ENCODE measurements at places on chromosomes 6 and 20. TPM values are rescaled to one million over a fixed set of nuclear protein-coding genes. Genes with fewer than 3 reads are reported as not detected.

Gene MAS1
- not detected for total RNA-seq

Gene HDGFL1
- not detected for total RNA-seq

Gene TOP1
- total RNA-seq, result 142 TPM

Gene GRM1
- not detected for total RNA-seq

Gene TNFAIP3
- 50.4 TPM for total RNA-seq

Gene STX7
- total RNA-seq, result 41.0 TPM

Gene APOBEC2
- 2.5 TPM for total RNA-seq

Gene TPBG
- 4.0 TPM for total RNA-seq

Gene C6orf15
- total RNA-seq, result not detected

Gene BPIFB3
- not detected for total RNA-seq

Gene SLC18B1
- total RNA-seq, result 7.8 TPM

Gene VSTM2L
- total RNA-seq, result 0.16 TPM

Gene TMEM200A
- 15.6 TPM for total RNA-seq

- H3K27me3 ChIP-seq, result no peaks in the 10 kb centered on the region
- no peaks in the 10 kb centered on the region for H3K4me1 ChIP-seq
- no peak overlapping the region for H3K27ac ChIP-seq
- no peaks in the 10 kb centered on the region for H3K36me3 ChIP-seq
- DNase-seq, result no peak
Measured at GRCh38 chr6:155448668-155449449, 6.8 kb downstream of the NOX3 start.

- no peak overlapping the region for H3K27ac ChIP-seq
- H3K27me3 ChIP-seq, result no peaks in the 10 kb centered on the region
Measured at GRCh38 chr20:35297740-35298139, 5.5 kb upstream of the FAM83C start.

DNA sequence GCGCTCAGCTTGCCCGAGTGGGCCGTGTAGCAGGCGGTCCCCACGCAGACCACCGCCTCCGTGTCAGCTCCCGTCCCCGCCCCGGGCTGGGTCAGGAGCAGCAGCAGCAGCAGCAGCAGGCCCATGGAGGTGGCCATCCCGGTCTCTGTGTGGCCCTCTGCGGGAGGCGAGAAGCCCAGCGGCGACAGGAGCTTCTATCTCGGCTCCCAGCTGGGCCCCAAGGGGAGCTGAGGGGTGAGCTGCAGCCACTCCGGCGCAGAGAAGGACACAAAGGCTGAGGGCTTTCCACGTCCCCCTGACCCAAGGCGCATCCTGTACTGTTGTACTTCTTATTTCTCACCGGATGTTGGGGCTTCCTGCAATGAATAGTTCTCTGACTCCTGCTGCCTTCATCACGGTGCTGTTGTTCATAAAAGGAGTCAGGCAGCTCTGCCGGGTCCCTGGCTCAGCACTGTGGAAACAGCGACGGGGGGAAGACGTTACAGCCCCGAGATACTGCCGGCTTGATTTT lies at the start of gene CD93:
Gene CD93, minus strand, starts transcription at position 269 of the 511 bp plus-strand sequence. Its CDS starts 132 bp downstream, at position 137.
- no peaks in the 10 kb centered on the region for H3K27me3 ChIP-seq
- H3K27ac ChIP-seq, result no peak within 1 kb of the TSS
- no peaks in the 10 kb centered on the region for H3K36me3 ChIP-seq
- no peak for DNase-seq
- H3K4me1 ChIP-seq, result no peaks in the 10 kb centered on the region

GRCh38 chr20:37915800-37916570 lies 13.1 kb downstream of the VSTM2L start:
- H3K4me3 ChIP-seq, result no peak overlapping the region
- H3K4me1 ChIP-seq, result no peaks in the 10 kb centered on the region
- no peak overlapping the region for H3K27ac ChIP-seq
- H3K27me3 ChIP-seq, result no peaks in the 10 kb centered on the region
- DNase-seq, result peak; percentile 48

GRCh38 chr20:48098099-48098498 lies 312.8 kb upstream of the SULF2 start:
- H3K4me1 ChIP-seq, result peaks cover 5% of the 10 kb centered on the region
- H3K27me3 ChIP-seq, result no peaks in the 10 kb centered on the region
- DNase-seq, result no peak
- no peaks in the 10 kb centered on the region for H3K36me3 ChIP-seq

DNA sequence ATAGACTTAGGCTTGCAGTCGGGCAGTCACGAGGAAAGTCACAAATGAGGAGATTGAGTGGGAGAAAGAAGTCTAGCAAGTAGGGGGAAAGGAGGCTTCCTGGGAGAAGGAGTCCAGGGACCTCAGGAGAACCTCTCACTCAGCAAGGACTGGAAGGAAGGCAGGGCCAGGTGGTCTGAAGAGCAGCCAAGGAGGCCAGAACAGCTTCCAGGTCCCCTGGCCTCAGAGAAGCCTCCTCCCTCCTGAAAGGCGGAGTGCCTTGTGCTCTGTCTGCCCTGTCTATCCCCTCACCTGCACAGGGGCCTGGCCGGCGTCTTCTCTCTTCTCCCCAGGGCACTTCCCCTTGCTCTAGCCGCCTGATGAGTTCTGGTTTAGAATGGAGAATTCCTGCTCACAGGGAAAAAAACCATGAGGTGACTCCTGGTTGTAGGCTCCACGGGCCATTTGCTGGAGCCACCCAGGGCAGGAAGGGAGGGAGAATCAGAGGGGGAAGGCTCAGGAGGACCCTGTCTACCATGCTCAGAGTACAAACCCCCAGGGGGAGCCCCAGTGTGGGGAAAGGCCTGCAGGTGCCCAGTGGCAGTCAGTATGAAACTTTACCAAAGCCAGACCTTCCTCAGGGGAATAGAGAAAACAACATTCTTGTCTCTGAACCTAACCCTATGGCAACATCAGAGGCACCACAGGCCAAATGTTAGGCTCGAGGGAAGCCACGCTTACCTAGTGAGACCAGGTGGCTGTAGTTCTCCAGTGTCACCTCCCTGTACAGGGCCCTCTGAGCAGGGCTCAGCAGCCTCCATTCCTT lies 11.2 kb downstream of the ZNF337 start:
- peak overlapping the region; percentile 17 for H3K27ac ChIP-seq
- no peaks in the 10 kb centered on the region for H3K36me3 ChIP-seq
- H3K4me3 ChIP-seq, result no peak overlapping the region
- peak; percentile 41 for DNase-seq
- no peaks in the 10 kb centered on the region for H3K27me3 ChIP-seq

DNA sequence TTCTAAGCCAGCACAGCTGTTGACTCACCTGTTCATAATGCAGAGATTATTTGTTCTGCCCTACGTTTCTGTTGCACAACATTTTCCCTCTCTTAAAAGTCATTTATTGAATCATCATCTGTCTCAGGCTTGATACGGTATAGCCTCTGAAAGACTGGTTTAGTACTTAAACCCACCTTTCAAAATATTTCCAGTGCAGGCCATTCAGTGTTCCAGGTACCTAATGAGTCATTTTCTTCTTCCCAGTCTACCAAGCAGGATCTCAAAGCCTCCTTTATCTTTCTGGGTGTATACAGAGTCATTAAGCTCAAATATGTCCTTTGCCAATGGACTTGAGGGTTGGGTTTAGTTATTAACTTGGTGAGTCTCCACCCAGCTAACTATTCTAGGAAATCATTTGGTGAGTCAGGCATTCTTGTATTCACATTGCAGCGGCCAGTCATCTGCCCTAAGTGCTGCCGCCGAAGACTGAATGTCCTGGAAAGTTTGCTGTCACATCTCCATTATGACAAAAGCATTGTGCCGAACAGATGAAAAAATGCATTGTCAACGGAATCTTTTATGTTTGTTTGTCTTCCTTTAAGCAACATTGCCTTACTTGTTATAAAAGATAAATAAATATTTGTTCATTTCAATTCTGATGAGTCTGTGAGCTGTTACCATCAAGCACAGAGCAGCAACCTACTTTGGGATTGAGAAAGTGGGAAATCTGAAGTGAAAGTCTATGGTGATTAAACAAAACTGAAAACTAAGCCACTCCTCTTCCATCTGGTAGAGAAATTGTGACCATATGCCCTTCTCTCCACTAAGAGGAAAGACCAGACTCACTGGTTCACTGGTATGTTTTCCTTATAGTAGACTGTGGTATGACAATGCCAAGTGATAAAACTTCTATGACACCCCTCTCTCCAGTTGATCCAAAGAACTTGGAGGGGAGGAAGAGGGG lies 14.3 kb upstream of the FAM135A start:
- no peaks in the 10 kb centered on the region for H3K27me3 ChIP-seq
- H3K36me3 ChIP-seq, result no peaks in the 10 kb centered on the region
- no peak overlapping the region for H3K4me3 ChIP-seq
- H3K4me1 ChIP-seq, result peaks cover 22% of the 10 kb centered on the region
- peak overlapping the region; percentile 71 for H3K27ac ChIP-seq
- DNase-seq, result peak; percentile 74

DNA sequence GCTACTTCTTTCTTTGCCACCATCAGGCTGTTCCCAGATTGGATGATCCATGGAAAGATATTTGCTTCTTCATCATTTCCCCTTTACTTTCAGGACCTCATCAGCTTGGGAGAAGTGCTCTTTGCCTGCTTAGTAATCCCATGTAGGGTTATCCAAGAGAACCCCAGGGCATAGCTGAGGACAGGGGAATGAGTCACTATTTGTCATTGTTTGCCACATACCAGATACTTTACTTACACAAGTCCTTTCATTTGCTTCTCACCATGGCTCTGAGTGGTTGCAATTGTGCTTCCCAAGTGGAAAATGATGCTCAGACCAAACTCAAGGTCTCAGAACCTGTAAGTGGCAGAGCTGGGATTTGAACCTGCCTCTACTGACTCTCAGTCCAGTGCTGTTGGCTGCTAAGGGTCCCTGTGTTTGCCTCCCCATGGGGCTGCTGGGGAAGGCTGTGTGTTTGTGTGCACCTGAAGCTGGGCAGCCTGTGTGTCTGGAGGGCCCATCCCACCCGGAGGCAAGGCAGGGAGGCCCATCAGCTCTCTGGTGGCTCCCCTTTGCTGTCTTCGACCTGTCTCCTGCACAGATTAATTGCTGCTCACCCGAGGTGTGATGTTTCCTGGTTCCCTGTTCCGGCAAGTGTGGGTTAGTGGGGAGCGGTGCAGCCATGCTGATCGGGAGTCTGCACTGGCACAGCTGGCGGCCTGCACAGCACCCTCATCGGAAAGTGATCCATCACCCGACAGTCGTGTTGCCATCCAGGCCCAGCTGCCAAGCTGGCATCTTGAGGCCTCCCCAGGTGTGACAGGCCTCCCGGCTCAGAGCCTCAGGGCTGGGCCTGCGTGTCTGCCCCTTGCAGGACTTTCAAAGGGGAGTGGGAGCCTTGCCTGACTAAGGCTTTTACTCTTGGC lies 228.8 kb downstream of the DHX35 start:
- H3K27me3 ChIP-seq, result no peaks in the 10 kb centered on the region
- H3K36me3 ChIP-seq, result no peaks in the 10 kb centered on the region
- H3K27ac ChIP-seq, result no peak overlapping the region
- H3K4me3 ChIP-seq, result no peak overlapping the region
- DNase-seq, result peak; percentile 21

GRCh38 chr6:101163611-101164010 lies 229.9 kb upstream of the GRIK2 start:
- no peak overlapping the region for H3K27ac ChIP-seq
- H3K36me3 ChIP-seq, result no peaks in the 10 kb centered on the region

DNA sequence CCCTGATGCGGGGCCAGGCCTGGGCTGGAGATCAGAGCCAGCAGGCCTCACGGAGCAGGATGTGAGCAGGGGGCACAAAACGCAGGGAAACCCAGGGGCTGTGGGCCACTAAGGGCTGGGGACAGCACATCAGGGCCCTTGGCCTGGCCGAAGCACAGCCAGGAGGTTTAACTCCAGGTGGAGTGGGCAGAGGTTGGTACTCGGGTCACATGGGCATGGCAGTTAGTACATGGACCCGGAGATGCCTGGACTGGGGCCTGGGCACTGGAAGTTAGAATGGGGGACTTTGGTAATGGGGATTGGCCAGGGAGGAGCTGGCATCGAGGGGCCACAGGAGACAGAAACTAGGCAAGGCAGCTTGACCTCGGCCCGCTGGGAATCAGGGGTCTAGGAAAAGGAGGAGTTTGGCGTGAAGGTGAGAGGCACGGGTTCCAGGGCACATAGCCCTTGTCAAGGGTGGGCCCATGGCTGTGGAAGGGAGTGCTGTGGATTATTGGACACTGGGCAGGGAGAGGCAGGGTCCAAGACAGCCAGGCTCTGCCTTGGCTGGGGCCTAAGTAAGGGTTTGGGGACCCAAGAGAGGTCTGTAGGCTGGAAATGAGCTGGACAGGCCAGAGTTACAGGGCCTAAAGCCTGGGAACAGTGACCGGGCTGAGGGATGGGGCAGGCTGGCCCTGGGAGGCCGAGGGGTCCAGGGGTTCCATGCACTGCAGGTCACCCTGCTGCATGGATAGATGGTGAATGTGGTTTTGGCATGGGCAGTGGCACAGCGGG lies 41.6 kb upstream of the CD93 start:
- H3K4me1 ChIP-seq, result peaks cover 29% of the 10 kb centered on the region
- peak overlapping the region; percentile 52 for H3K27ac ChIP-seq
- H3K36me3 ChIP-seq, result no peaks in the 10 kb centered on the region
- H3K27me3 ChIP-seq, result no peaks in the 10 kb centered on the region

- H3K36me3 ChIP-seq, result no peaks in the 10 kb centered on the region
- H3K27ac ChIP-seq, result no peak overlapping the region
- no peaks in the 10 kb centered on the region for H3K4me1 ChIP-seq
- no peak overlapping the region for H3K4me3 ChIP-seq
- DNase-seq, result no peak
- no peaks in the 10 kb centered on the region for H3K27me3 ChIP-seq
Measured at GRCh38 chr6:120558294-120558693, 776.0 kb downstream of the TBC1D32 start.

GRCh38 chr6:128554302-128554701 lies 33.9 kb upstream of the PTPRK start:
- no peaks in the 10 kb centered on the region for H3K27me3 ChIP-seq
- no peaks in the 10 kb centered on the region for H3K36me3 ChIP-seq
- no peak overlapping the region for H3K27ac ChIP-seq
- DNase-seq, result no peak
- H3K4me3 ChIP-seq, result no peak overlapping the region
- peaks cover 4% of the 10 kb centered on the region for H3K4me1 ChIP-seq

DNA sequence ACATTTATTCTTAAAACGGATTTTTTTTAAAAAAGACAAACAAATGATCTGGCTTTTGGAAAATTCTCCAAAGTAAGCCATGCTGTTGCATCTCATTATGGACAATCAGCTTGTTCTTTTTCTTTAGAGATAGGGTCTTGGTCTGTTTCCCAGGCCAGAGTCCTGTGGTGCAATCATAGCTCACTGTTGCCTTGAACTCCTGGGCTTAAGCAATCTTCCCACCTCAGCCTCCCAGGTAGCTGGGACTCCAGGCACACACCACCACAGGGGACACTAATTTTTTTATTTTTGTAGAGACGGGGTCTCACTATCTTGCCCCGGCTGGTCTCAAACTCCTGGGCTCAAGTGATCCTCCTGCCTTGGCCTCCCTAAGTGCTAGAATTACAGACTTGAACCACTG lies 45.9 kb upstream of the TGM3 start:
- H3K4me1 ChIP-seq, result no peaks in the 10 kb centered on the region
- no peak overlapping the region for H3K27ac ChIP-seq
- H3K27me3 ChIP-seq, result no peaks in the 10 kb centered on the region
- no peak overlapping the region for H3K4me3 ChIP-seq

- no peak for DNase-seq
- H3K27ac ChIP-seq, result no peak overlapping the region
- no peaks in the 10 kb centered on the region for H3K36me3 ChIP-seq
- H3K4me3 ChIP-seq, result no peak overlapping the region
- H3K27me3 ChIP-seq, result no peaks in the 10 kb centered on the region
Measured at GRCh38 chr6:87806099-87806498, 104.1 kb upstream of the AKIRIN2 start.

GRCh38 chr6:53888931-53889330 lies 94.1 kb downstream of the LRRC1 start:
- H3K4me1 ChIP-seq, result no peaks in the 10 kb centered on the region
- no peaks in the 10 kb centered on the region for H3K27me3 ChIP-seq
- H3K4me3 ChIP-seq, result no peak overlapping the region
- no peak overlapping the region for H3K27ac ChIP-seq
- H3K36me3 ChIP-seq, result 0 out of 2 replicates have a peak, but pooled peaks cover 1% of the 10 kb centered on the region

- no peak overlapping the region for H3K4me3 ChIP-seq
- peaks cover 2% of the 10 kb centered on the region for H3K36me3 ChIP-seq
- no peaks in the 10 kb centered on the region for H3K27me3 ChIP-seq
- no peak for DNase-seq
Measured at GRCh38 chr20:36260316-36260715, 24.0 kb downstream of the AAR2 start.
